Left ventricle myocardium inferior (tissue), 1 donor: ENCODE measurements at places on chromosomes 3 and 15. TPM values are rescaled to one million over a fixed set of nuclear protein-coding genes. Genes with fewer than 3 reads are reported as not detected.

DNA sequence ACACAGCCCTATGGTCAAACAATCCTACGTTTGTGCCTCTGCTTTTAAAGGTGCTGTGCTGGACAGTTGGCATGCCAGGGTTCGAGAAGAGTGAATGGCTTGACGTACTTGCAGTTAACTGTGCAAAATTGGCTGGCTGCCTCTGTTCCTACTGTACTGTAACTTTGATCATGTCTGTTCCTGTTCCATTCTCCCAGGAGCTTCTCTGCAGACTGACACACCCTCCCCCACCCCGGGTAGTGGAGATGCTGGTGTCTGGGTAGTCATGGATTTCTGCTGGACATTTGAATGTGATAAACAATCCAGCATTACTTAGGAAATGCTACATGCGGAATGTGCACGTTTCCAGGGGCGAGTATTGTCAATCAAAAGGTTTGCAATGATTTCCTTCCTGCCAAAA, 6.5 kb upstream of the VILL start:
- H3K27me3 ChIP-seq: no peaks in the 10 kb centered on the region
- DNase-seq: no peak

- no peaks in the 10 kb centered on the region for H3K4me1 ChIP-seq
- no peaks in the 10 kb centered on the region for H3K36me3 ChIP-seq
- no peaks in the 10 kb centered on the region for H3K27me3 ChIP-seq
- H3K4me3 ChIP-seq: no peak overlapping the region
- H3K27ac ChIP-seq: no peak overlapping the region
These were observed 83.2 kb upstream of the RAP2B start for GRCh38 chr3:153078826-153079225.

GRCh38 chr15:90031231-90031791, 30.2 kb downstream of the ZNF710 start:
- DNase-seq: no peak
- peak overlapping the region; percentile 22 for H3K4me3 ChIP-seq
- H3K27ac ChIP-seq: peak overlapping the region; percentile 70
- H3K4me1 ChIP-seq: peaks cover 58% of the 10 kb centered on the region
- H3K27me3 ChIP-seq: no peaks in the 10 kb centered on the region

- peak overlapping the region; percentile 98 for H3K27ac ChIP-seq
- H3K36me3 ChIP-seq: no peaks in the 10 kb centered on the region
- no peaks in the 10 kb centered on the region for H3K27me3 ChIP-seq
These were observed 853 bp downstream of the TCAIM start for GRCh38 chr3:44339181-44340057.

BHLHE40 gene
- total RNA-seq: 33.9 TPM

SNX4 gene
- 16.6 TPM for total RNA-seq

FAM43A gene
- total RNA-seq: 18.0 TPM

UBAP1L gene
- 1.8 TPM for total RNA-seq
